ENCODE measurements at places on chromosomes 13 and 19. TPM values are rescaled to one million over a fixed set of nuclear protein-coding genes. Genes with fewer than 3 reads are reported as not detected.
A peak's percentile ranks its signal among the peaks of the same experiment; 100 is the strongest.

ZNF471 gene
- not detected for total RNA-seq

DNA sequence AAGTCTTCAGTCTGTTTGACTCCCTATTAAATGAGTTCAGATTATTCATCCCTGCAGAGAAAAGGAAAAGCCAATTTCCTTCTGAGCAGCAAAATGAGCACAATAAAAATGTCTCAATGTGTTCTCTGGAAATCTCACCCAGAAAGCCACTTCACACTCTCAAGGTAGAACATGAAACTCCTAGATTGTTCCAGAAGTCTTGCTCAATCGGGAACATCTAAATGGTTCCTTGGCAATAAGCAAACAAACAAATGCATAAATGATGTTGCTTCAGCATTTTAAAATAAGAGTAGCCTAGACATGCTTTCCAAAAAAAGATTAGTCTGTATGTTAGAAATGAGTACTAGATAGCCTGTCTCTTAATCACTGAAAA lies 59.7 kb upstream of the TNFRSF19 start:
- no peak for DNase-seq

GRCh38 chr13:101739382-101740178 lies 287.1 kb downstream of the ITGBL1 start:
- DNase-seq: no peak

RFPL4AL1 gene
- not detected for total RNA-seq

SLITRK5 gene
- total RNA-seq: 0.08 TPM

PGLYRP2 gene
- not detected for total RNA-seq

CATSPERD gene
- not detected for total RNA-seq

DNA sequence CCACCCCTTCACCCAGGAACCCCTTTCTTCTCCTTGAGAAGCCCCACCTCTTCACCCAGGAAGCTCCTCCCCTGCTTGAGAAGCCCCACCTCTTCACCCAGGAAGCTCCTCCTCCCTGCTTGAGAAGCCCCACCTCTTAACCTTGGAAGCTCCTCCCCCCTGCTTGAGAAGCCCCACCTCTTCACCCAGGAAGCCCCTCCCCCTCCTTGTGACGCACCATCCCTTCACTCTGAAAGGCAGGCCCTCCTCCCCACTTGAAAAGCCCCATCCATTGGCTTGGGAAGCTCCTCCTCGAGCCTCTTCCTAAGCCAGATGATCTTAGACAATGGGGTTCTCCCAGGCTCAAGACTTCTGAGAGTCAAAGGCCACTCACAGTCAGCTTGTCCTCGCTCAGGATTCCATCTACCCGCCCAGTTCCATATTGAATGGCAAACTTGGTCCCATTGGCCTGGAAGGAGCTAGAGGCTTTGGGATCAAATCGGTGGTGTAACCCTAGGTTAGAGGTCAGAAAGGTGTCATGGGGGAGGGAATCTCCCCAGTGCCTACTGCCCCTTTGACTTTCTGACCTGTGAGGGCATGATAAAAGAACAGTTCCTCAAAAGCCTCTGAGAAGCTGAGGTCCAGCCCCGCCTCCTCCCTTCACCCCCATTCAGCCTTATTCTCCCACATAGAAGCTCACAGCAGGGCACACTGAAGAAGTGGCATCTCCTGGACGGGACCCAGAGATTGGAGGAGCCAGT lies 4.0 kb downstream of the NAPSA start:
- no peak for DNase-seq

- peak; percentile 51 for DNase-seq
Measured at GRCh38 chr13:98366959-98367358, 189.9 kb upstream of the RNF113B start.

GRCh38 chr19:8306235-8307054 lies 1.7 kb downstream of the CD320 start:
- DNase-seq: peak; percentile 73

TJP3 gene
- total RNA-seq: not detected

ZNF296 gene
- total RNA-seq: 0.68 TPM

DNA sequence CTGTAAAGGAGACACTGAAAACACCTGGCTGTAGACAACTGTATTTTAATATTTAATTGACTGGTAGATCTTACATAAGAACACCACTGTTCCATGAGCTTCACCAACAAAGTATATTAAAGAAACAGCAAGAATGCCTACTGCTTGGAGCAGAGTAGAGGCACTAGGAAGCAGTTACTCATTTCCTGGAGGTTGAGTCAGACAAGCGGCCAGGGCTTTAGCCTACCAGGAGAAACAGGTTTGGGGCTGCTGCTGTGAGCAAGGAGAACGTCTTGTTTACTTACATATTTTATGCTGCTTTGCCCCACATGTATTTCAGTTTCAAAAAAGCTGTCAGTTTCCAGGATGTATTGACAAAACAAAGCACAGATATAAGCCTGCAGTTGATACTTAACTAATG lies 33.4 kb downstream of the ALG5 start:
- no peak for DNase-seq

DNA sequence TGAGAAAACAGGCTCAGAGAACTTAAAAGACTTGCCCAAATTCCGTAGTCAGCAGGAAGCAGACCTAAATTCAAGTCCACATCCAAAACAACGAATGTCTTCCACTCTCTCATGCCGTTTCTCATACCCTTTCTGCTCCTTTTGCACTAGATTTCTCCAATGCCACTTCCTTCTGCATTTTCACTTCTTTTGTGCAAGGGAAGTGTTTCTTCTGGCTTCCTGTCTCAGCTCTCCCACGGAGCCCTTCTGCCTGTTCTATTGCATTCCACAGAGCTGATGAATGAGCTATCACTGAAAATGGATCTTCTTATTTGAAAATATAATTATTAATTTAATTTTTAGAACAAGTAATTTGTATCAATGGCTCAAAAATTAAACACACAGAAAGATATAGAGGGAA lies 56.1 kb upstream of the STK24 start:
- DNase-seq: peak; percentile 27

DNA sequence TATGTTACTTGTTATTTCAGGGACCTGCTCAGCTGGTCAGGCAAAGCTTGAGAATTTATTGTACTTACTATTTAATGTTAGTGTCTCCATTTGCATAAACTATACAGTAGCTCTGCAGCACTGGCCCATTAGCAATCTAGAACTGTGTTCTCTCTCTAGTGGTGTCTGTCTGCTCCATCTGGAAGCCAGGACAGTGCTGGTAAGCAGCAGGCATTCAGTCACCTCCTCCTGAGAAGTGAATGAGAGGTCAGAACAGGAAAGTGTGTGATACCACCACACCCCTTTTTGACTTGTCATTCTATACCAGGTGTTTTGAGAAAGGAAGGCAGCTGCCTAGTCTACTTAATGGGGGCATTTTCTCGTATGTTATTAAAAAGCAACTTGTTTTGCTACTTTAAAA lies 3.9 kb downstream of the COG3 start:
- DNase-seq: no peak

- DNase-seq: no peak
Measured at GRCh38 chr19:42465827-42466280, 23.1 kb upstream of the CXCL17 start.

ONECUT3 gene
- total RNA-seq: not detected

- DNase-seq: no peak
Measured at GRCh38 chr13:37129866-37130265, 24.4 kb upstream of the CSNK1A1L start.

LGALS7 gene
- not detected for total RNA-seq

IL17D gene
- 10.7 TPM for total RNA-seq

GRCh38 chr13:85816413-85816812 lies 17.2 kb upstream of the SLITRK6 start:
- DNase-seq: no peak

ZNF560 gene
- total RNA-seq: not detected

ZNF45 gene
- 19.9 TPM for total RNA-seq

OR7C1 gene
- total RNA-seq: not detected

DNA sequence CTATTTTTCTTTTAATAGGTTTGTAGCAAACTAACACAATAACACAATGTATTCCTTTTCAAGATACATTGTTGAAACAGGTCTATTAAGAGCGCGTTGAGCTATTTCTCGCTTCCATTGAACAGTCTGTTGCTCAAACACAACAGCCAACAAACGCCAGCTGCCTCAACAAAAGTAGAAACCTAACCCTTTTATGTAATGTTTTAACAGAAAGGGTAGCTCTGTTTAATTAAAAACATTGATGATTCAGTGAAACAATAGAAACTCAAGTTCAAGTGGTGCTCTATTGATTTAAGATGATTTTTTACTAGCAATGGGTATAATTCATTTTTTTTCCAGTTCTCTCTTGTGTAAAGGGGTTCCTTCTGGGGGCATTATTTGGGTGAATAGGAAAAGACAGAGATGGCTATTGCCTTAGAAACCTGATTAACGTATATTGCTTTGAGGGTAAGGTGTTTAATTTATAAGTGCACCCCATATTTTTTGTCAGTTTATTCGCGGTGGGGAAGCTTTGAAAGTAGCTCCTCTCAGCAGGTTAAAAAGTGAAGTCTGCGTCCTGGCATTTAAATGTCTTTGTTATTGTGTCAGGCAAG lies 14.9 kb downstream of the ZIC2 start:
- no peak for DNase-seq

- DNase-seq: no peak
Measured at GRCh38 chr13:106393776-106394175, 141.7 kb downstream of the EFNB2 start.

PROZ gene
- not detected for total RNA-seq

DNA sequence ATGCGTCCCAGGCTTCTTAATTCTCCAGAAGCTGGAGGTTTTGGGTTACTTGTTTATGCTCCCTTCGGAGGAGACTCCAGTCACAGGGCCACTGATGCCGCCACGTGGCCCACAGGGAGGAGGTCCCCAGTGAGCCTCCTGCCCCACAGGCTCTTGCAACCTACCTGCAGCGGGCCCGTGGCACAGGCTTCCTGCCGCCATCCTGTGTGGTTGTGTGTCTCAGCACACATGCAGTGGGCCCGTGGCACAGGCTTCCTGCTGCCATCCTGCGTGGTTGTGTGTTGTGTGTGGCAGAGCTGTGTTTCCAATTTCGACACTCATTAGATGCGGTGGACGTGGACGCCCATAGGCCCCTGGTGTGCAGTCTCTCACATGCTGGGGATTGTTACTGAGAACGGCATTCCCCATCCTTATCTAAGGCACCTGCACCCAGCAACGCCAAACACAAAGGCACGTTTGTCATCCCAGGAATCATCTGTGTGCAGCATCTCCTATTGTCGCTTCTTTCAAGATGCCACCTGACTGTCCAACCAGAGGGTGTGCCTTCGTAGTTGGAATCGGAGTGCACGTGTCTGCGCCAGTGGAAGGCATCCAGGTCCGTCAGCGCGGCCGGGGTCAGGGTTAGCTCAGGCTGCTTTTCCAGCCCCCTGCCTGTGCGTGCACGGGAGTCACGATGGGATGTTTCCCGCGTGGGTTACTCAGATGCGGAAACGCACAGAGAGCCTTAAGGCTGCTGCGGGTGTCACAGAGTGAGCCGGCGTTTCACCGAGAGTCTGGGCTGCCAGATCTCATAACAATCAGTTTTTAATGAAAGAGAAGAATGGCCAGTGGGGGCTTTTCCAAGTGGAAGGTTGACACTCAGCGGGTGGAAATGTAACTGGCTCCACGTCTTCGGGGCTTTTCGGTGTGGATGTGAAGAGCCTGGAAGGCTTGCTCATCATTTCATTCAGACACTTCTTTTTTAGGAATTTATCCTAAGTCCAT lies 119.8 kb downstream of the ATP11A start:
- no peak for DNase-seq

GRCh38 chr13:54241719-54242118 lies 1213.1 kb downstream of the OLFM4 start:
- DNase-seq: no peak

- DNase-seq: peak; percentile 83
Measured at GRCh38 chr19:10294368-10294697, 4.6 kb downstream of the ICAM5 start.

DNA sequence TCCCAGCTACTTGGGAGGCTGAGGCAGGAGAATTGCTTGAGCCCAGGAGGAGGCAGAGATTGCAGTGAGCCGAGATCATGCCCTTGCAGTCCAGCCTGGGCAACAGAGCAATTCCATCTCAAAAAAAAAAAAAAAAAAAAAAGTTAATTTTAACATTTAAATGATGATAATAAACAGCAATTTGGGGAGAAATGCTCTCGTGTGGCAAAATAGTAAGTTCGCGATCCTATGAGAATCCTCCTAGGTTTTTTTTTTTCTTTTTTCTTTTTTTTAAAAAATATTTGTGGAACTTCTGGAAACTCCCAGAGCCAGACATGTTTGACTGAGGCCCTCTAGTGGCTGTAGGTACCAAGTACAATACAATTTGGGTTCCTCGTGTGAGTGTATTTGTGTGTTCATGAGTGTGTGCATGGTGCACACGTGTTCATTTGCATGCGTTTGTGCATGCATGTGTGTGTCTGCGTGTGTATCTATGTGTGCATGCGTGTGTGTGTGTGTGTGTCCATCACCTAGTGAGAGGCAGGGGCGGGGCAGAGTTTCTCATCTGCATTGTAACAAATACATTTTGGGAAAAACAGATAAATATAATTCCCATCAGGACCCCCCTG lies 31.2 kb downstream of the TMPRSS9 start:
- DNase-seq: no peak

SMAD9 gene
- 3.6 TPM for total RNA-seq

DNA sequence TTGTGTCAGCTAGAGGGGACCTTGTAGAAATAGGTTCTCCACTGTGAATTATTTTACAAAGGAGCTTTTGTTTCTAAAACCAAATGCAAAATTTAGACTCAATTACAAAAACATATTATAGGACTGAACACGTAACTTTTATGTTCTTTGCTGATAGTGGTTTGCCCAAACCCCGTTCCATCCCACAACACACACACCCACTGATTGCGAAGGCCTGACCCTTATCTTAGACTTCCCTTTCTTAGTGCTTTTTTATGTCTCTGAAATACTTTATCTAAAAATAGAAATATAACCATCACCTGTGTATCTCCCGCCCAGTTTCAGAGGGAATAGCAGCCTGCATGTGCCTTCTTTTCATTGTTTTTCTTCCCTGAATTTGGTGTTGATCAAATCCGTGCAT lies 13.0 kb downstream of the CCNA1 start:
- DNase-seq: no peak

DNA sequence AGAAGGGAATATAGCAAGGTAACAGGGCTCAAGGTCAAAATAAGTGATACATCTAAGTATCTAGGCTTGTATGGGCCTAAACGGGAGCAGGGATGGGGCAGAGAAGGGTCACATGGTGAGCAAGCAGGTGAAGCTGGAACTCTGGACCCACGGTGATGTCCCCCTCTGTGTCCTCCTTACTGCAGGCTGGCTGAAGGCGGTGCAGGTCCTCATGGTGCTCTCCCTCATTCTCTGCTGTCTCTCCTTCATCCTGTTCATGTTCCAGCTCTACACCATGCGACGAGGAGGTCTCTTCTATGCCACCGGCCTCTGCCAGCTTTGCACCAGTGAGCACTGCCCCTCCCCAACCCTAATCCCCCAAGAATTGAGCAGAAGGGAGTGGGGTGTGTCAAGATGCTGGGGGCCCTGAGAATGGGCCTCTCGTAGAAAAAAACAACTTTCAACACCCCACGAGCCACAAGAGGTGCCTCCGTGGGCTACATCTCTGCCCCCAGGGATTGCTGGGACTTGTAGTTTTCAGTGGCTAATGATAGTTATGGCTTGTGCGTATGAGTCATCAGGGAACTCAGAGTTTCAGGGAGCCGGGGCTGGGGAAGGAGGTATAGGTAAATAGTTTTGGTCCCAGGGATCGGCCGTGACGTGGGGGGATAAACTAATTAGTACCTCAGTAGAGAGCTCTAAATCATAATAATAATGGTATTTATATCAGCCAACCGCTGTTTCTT lies 4.0 kb downstream of the EMP3 start:
- DNase-seq: no peak
